ENCODE measurements at places on chromosomes 13 and 19.

- peak; percentile 15 for DNase-seq
Observed at GRCh38 chr13:44894001-44894770, 95.1 kb downstream of the NUFIP1 start.

DNA sequence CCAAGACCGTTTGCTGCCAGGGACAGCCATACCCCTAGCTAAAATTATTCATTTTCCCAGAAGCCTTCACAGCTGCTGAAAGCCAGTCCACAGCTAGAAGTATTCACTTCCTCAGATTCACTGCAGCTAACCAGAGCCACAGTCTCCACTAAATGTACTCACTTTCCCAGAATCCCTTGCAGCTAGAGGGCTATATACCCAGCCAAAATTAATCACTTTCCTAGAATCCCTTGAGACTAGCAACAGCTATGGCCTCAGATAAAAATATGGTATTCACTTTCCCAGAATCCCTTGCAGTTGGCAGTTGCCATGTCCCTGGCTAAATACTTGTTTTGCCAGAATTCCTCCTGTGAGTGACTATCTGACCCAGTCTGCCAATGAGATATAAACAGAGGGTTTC is 13.8 kb upstream of the MEIS3 start:
- no peak for DNase-seq

DNA sequence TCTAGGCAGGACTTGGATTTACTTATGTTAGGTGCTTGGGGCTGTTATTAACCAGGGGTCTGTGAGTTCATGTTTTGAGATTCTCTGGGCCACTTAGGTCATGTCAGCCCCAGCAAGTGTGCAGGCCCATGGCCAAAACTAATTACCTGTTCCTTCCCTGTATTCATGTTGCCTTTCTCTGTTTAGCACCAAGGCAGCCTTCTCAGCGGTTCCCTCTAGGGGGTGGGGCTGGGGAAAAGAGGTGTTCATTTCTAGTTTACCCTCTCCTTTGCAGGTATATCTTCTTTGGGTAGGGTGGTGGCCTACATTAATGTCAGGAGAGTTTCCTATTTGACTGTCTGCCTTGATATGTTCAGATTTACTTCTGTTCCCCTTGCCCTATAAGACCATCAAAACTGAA is 61.7 kb downstream of the PDS5B start:
- DNase-seq, result no peak

DNA sequence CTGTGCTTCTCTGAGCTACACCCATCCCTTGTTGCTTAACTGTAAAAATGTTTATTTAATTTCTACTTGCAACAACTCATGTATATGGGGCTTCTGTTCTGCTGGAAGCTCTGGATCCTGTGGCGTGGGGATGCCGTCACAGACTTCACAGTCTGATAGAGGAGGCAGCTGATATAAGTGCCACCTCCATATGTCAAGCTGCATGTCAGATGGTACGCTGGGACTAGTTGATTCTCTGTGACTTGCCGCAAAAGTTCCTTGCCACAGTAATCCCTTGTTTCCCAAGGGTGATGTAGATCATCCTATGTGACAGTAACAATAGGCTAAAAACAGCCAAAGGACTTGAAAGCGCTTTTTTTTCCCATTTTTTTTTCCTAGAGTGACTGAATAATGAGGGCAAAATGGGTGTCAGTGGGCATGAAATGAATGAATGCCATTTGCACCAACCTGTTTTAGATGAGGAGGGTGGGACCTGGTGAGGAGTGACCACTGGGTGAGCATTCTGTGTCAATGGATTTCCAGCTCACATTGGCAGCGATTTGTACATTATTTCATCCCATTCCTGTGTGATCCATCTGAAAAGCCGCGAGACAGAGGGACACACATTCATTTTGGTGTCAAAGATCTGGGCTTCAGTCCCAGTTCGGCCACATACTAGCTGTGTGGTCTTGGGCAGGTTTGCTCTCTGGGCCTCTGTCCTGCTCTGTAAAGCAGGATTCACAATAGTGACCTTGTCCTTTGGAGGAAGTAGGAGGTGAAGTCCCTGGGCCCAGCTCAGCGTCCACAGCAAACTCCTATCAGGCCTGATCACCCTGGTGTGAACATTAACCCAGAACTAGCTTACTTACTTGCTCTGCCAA is 88.9 kb upstream of the RNF113B start:
- no peak for DNase-seq

DNA sequence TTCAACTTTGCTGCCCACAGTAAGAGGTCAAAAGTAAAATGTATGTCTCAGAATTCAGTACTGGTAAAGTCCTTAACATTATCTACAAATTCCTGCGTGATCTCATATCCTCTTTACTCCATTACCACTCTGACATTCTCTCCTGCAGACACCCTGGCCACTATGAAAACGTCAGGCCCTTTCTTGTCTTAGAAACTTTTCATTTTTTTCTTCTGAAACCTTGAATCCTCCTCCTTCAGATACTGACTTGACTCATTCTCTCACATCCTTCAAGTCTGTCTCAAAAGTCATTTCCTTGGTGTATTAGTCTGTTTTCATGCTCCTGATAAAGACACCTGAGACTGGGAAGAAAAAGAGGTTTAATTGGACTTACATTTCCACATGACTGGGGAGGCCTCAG is 262.3 kb downstream of the POU4F1 start:
- no peak for DNase-seq

GRCh38 chr19:57552432-57552831 is 7.2 kb downstream of the ZNF550 start:
- no peak for DNase-seq

- peak; percentile 9 for DNase-seq
Observed at GRCh38 chr13:32087955-32088747, 56.6 kb downstream of the FRY start.

DNA sequence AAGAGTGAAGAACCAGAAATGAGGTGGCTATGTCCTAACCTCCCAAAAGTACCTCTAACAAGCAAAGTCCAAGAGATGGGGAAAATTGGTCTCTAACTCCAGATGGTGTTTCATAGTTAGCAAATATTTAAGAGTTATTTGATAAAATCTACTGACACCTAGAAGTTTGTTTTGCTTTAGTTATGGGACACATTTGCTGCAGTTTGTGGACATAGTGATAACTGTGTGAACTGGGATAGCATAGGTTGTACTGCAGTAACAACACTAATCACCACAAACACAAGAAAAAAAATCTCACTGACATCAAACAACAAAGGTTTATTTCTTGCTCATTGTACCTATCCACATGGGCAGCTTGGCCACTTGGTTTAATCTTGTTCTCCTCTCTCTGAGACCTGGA is 965.0 kb upstream of the SPRY2 start:
- no peak for DNase-seq

- DNase-seq, result peak; percentile 34
Observed at GRCh38 chr13:102597029-102597961, 509 bp downstream of the TPP2 start.

All from PC-3 (cell line).